ENCODE measurements at places on chromosomes 7 and 10.

DNA sequence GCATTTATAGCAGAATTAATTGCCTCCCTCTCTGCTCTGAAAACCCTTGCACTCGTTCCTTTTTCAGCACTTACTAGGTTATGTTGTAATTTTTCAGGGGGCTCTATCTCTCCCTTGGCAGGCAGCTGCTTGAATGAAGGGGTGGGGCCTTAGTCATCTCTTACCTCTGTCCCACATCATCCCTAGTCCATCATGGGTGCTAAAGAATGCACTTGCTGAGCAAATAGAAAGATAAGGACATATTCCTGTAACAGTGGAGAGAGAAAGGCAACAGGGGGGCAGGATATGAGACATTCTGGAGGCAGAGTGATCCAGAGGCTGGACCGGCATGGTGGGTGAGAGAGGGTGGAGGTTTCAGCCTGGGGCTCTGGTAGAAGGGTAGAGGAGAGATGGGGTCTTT is 60.0 kb downstream of the MINDY4 start:
- no peak for DNase-seq

DNA sequence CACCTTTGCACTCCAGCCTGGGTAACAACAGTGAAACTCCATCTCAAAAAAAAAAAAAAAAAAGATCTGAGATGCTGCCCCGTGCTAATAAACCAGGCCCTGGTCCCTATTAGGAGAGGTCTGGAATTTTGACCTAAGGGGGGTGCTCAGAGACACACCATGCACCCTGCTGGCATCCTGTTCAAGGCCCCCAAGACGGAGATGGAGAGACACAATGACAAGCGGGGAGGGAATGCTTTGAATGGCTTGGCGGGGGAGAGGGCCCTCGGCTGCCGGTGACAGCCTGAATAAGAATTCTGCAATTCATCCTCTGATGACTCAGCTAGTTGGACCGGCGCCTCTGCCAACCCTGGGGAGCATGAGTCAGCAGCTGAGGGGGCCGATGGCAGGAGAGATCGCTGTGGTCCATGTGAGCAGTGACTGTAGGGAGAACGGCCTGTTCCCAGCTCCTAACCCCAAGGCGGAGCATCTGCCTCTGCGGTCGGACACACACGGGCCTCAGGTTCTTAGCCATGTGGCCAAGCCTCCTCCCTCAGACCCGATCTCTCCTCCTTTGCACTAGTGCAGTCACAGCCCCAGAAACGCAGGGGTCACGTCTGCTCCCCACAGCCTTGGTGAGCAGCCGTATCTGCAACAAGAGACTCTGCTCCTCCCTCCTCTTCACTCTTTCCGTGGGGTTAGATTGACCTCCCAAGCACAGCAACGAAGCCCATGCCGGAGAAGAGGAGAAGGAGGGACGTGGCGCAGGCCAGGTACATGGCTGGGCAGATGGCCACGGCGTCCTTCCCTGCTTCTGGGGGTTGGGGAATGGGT is 14.9 kb downstream of the TRIM56 start:
- DNase-seq = peak; percentile 99

- DNase-seq = no peak
These were observed 44.1 kb upstream of the LAMB1 start for GRCh38 chr7:108046952-108047506.

GRCh38 chr7:113904521-113904920 is 14.3 kb downstream of the PPP1R3A start:
- DNase-seq = no peak

GRCh38 chr10:12022580-12023257 is 19.9 kb downstream of the UPF2 start:
- no peak for DNase-seq

DNA sequence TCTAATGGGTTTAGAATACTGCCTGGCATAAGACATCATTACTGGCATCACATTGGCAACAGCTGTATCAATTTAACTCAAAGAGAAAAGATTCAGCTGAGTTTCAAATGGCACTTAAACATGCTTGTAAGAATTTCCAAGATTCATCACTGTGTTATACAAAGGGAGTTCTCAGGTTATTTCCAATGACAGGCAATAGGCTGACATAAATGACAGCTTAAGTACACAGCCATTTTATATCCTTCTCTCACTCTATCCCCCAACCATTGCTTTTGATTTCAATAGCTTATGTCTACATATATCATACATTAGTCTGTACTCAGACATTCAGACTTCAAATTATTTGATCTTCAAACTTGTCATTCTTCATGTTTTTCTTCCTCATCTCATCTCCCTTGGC is 45.5 kb upstream of the CABCOCO1 start:
- no peak for DNase-seq
